ENCODE measurements at places on chromosomes 1 and 21.
A peak's percentile ranks its signal among the peaks of the same experiment; 100 is the strongest.

GRCh38 chr1:164765557-164765956 is 206.6 kb downstream of the PBX1 start:
- DNase-seq, result no peak

GRCh38 chr1:209989525-209989924 is 51.5 kb downstream of the SYT14 start:
- DNase-seq, result no peak

GRCh38 chr1:44212355-44213221 is 683 bp upstream of the DMAP1 start:
- peak; percentile 13 for DNase-seq

GRCh38 chr1:51301152-51301843 is 29.1 kb downstream of the TTC39A start:
- no peak for DNase-seq

GRCh38 chr21:31917108-31917507 is 44.3 kb downstream of the HUNK start:
- no peak for DNase-seq

DNA sequence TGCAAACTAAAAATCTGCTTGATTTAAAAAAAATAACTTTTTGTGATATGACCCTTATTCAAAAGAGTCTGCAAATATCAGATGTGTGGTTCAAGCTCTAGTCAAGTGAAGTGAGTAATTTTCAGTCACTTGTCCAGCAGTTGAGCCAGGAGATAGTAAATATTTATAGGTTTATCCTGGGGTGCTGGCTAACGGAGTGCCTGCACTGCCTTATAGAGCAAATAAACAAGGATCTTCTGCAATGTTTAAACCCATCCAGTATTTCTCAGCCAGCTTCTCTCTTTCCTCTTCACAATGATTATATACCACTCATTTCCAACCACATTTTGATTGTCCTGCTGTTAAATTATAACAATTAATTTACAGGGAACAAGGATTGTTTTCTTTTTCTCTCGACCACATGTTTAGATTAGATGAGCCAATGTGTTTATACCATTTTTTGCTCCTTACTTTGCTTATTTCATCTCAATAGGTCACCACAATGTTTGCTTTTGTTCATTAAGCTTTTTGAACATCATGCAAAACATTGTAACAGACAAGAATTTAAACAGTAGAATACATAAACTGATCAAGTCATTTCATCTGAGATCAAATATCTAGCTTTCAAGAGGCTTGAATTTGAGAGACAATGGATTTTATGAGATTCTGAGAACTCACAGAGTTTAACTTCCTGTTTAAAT is 60.3 kb upstream of the GREM2 start:
- DNase-seq, result no peak

DNA sequence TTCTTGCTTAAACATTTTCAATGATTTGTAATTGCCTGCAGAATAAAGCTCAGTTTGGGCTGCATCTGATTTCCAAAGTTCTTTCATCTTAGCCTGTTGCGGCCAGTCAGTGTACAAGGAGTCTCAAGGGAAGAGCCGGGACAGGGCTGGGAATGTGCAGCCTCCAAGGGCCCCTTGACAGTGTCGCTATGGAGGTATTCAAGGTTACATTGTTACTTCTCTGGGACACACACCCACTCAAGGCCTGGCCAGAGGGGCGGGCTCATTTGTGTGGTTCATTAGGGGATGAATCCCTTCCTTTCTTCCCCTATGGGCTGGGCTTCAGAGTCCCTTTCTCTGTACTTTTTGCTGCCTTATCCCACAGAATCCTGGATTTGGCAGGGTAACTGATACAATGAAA is 107.6 kb upstream of the CSF3R start:
- DNase-seq, result no peak

GRCh38 chr1:211738691-211739301 is 63.4 kb upstream of the NEK2 start:
- no peak for DNase-seq

DNA sequence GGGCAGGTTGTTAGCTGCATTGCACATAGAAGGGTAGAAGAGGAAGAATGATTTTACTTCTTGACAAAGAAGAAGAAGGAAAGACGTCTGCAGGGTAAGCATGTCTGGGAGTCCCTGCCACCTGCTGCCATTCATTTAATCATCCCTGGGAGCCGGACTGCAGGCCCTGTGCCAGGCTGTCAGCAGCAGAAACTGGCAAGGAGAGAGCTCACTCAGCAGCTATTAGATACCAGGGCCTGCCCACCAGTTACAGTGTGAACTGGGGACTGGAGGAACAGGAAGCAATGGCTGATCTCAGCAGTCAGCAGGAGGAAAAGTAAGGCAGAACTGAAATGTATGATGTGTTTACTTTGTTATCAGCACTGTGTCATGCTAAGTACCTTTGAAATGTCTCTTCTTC is 75.7 kb upstream of the C1orf87 start:
- DNase-seq, result no peak

DNA sequence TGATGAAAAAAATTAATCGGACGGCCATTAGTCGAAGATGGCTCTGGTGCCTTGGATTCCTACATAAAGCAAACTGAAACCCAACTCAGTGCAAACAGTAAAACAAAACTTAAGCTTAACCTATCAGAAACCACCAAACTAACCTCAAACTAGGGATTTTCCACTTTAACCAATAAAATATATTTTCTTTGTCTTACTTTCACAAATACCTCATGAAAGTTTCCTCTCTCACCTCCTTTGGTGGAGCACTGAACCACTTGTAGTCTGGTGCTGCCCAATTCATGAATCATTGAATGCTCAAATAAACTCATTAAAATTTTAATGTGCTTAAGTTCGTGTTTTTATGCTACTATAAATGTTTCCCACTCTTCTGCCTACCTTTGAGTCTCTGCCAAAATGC is 7.0 kb downstream of the ADORA3 start:
- DNase-seq, result no peak

GRCh38 chr21:23951251-23951650 is 1656.0 kb downstream of the MRPL39 start:
- no peak for DNase-seq

- no peak for DNase-seq
Observed at GRCh38 chr1:216523449-216524190, 100.4 kb upstream of the USH2A start.

DNA sequence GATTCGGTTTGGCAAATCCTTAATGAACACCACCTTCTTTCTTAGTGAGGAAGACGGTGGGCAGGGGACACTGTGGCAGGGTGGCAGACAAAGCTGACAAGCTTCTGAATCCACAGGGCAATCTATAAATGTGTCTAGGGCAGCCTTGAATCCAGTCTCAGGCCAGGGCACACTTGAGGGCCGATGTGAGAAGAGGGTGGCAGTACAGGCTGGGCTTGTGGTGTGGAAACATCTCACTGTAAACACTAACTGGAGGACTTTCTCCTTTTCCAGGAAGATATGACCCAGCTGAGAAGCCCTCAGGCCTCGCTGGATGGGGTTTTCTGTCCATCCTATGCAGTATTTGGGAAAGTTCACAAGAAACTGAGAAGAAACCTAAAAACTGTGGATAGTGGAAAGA is 46.5 kb downstream of the PKP1 start:
- DNase-seq, result no peak

GRCh38 chr21:44548922-44549321 is 2.4 kb downstream of the KRTAP10-2 start:
- no peak for DNase-seq

GRCh38 chr1:25879675-25880074 is 4.2 kb upstream of the PAQR7 start:
- no peak for DNase-seq

- no peak for DNase-seq
Observed at GRCh38 chr1:19758227-19758830, 41.4 kb downstream of the TMCO4 start.

GRCh38 chr1:242623119-242623518 is 98.6 kb upstream of the PLD5 start:
- DNase-seq, result no peak

All from stimulated activated CD4-positive, alpha-beta T cell treated with anti-CD3 and anti-CD28 coated beads, Interleukin-1b, Interleukin-23, amount 100 ng/mL, for 24 hours (primary cell).